ENCODE measurements at places on chromosomes 11 and 22. TPM values are rescaled to one million over a fixed set of nuclear protein-coding genes. Genes with fewer than 3 reads are reported as not detected.

Gene BIK
- total RNA-seq, result not detected

Gene OR2D2
- total RNA-seq, result not detected

Gene PANX3
- total RNA-seq, result not detected

- no peak for DNase-seq
Observed at GRCh38 chr11:126480015-126480409, 124.5 kb downstream of the ST3GAL4 start.

DNA sequence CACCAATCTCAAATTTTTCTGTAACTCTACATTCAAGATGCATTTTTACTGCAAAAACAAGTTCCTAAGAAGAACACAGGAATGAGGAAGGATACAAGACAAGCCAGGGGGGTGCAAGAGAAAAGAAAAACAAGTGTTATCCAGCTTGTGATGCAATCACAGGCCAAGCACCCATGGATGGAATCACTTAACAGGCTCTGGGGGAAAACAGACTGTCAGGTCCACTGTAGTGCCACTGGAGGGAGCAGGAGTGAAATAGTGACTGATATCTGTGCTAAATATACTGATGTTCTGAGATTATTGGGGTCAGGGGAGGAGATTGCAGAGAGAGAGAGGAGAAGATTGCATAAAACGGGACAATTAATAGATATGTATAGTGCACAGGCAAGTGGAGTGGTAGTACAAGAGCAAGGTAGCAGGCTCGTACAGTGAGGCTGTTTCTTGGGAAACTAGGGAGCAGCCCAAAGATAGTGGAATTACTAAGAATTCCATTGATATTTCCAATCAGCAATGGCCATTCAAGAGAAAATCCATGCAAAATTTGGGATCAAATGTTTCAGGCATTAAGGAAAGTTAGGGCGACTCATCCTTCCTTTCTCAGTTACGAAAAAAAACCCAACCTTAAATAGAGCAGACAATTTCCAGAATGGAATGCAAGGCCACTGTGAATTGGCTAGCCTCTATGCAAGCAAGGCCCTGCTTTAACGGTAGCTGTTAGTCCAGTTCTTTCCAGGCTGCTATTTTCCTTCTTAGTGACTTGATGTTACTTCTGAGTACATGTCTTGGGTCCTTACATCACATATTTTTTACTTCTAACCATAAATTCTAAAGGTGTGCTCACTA, 52.2 kb upstream of the CEP126 start:
- DNase-seq, result no peak

All from left ventricle myocardium superior (tissue), 1 donor.